CD4-positive, alpha-beta T cell treated with Interleukin-6 at 100 ng/mL for 8 hours (primary cell): ENCODE measurements at places on chromosomes 2 and 18.
A peak's percentile ranks its signal among the peaks of the same experiment; 100 is the strongest.

DNA sequence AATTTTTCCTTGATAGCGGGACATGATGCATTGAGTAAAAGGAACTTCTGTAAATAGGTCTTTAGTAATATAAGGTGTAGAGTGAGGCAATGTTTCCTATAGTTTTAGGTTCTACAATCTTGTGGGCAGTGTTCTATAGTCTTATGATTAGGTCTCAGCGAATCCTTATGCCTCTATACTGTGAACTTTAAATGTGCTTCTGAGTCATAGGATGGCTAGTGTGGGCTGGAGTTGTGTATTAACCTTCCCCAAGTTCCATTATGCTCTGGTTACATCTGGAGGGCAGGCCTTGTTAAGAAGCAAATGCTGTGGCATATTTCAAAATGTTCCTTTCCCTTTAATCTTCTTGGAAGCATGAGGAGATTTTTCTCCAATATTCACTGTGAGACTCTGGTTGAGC lies 73.5 kb downstream of the ROCK2 start:
- DNase-seq = no peak

DNA sequence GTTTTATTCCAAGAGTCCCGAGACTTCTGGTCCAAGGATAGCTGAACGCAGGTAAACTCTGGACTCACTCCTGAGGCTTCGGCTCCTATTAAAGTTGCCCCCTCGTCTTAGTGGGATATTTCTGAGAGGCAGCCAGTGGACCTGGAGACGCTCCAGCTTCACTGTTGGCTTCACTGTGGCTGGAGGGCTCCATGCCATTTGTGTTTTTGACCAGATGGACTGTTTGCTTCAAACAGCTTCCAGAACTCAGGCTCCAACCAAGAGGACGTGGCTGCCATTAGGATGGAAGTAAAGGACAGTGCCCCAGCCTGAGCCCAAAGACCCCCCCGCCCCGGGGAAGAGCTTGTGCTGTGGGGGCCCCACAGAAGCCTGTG lies 94.4 kb upstream of the LDAH start:
- DNase-seq = no peak

GRCh38 chr2:236702657-236703372 lies 133.2 kb downstream of the ACKR3 start:
- no peak for DNase-seq

DNA sequence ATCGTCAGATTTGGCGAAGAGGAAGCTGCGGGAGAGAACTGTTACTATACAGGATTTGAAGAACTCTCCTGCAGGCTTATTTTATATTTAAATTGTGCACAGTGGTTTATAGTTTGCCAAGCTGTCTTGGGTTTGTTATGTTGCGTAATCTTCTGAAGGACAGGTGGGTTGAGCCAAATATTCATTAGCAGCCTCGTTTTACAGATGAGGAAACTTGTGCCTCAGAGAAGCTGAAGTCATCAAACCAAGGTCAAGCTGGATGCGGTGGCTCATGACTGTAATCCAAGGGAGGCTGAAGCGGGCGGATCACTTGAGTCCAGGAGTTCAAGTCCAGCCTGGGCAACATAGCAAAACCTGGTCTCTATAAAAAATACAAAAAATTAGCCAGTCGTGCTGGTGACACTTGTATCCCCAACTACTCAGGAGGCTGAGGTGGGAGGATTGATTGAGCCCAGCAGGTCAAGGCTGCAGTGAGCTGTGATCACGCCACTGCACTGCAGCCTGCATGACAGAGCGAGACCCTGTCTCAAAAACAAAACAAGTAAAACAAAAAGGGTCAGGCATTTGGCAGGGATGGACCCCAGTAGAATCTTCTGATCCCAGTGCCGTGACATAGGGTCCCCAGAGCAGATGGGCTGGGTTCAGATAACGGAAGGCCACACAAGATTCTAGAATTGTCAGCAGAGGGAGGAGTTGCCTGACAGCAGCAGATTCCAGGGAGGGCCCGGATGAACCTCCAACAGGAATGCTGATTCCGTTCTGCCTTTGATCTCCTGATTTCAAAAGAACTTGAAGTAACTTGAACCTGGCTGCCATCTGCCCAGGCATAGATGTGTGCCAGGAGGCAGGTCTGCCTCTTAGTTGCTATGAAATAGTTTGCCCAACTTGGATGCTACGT lies 50.6 kb downstream of the SH3BP4 start:
- no peak for DNase-seq

DNA sequence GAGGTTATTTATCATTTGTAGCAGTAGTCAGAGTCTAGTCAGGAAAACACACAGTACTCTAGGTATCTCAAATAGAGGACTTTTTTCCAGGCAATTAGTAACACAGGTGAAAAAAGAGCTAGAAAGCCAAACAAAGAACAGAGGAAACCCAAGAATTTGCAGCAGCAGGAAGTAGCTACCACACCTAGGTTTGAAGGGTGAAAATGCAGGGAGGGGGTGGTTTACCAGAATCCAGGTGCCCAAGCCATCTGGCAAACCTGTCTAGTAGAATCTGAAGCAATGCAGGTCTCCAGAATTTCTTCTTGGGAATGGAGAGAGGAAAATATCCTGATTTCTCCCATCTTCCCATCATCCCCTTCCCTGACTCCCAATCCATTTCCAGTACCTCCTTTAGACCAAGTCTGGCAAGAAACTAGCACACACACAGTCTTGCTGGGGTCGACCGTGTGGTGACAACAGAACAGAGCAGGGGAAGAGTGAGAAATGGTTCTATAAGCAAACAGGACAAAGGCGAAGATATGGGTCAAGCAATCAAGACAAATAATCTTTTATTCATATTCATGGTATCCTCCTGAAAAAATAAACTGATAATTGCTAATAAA lies 231.9 kb upstream of the MMADHC start:
- no peak for DNase-seq

DNA sequence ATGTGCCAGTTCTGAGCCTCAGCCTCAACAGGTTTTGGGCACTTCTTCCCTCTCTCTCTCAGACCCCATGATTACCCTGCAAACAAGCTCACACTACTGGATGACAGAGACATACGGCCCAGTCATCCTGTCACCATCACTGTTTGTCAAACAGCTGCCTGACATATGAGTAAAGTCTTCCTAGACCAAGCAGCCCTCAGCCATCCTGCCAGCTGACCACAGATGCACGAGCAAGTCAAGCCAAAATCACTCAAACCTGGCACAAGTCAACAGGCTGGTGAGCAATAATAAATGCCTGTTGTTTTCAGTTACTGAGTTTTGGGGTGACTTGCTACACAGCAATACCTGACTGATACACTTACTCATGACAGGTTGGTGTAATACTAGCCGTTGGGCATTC lies 75.5 kb upstream of the KLF7 start:
- DNase-seq = no peak

DNA sequence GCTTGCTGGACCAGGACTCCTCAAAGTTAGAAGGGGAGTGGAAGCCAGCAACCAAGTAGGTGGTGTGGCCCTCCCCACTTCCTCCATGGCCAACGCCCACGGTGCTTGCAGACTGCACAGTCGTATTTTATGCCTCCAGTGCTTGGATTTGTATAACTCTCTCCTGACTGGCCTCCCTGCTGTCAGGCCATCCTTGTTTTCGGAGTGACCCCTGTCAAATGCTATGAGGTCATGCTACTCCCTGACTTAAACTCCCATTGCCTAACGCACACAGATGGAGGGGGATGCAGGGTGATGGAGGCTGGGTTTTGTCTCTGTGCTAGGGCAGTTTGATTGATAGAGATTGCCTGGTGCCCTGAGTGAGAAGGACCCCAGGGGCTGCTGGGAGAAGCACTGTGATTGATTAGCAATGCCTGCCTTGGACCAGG lies 36.1 kb downstream of the GLI2 start:
- DNase-seq = no peak

DNA sequence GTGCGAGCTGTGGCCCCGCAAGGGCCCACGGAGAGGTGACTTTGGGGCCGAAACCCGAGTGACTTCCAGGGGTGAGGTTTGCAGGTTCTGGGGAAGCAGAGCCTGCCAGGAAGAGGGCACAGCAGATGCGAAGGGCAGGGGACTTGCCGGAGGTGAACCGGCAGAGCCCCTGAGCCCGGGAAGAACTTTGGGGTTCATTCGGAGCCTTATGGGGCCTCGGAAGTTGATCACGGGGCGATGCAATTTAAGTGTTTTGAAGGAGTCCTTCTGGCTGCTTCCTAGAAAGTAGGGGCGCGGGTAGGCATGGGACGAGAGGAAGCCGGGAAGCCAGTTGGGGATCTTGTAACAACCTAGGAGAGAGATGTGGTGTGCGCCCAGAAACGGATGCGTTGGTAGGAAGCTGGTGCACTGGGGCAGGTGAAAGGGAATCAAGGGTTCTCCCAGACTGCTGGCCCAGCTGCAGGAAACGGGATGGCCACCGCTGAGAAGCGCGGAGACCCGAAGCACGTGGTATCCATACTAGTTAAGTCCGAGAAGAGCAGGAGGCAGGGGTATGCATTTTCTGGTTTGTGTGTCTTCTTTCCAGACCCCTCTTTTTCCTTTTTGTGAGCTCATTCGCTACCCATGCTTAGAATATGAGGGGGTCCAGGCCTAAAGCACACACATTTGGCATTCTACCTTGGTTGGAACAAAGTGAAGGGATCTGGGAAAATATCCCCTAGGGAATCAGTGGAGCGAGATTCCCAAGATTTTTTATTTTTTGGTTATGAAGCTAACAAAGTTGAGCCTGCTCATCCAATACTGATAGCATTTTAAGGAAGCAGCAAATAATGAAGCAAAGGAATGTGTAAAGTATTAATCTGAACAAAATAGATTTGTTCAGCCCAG lies 758 bp downstream of the SCLY start:
- peak; percentile 16 for DNase-seq

GRCh38 chr2:162369551-162369950 lies 25.6 kb downstream of the GCA start:
- no peak for DNase-seq

DNA sequence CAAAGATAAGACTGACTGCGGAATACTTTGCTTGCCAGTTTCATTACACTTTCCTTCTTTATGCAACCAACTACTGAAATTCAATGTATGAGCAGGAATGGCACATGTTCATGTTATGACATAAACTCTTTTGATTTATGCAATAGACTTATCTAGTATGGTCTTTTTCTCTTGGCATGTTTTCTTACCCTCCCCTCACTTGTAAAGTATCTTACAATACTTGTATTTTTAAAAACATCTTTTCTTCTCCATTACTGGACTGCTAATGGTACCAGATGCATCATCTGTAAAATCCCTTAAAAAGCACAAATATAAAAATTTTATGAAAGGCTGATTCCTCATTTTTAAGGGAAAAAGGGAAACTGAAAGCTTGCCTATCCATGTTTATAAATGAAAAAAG lies 373.8 kb downstream of the ZEB2 start:
- no peak for DNase-seq

- DNase-seq = no peak
Observed at GRCh38 chr2:59277671-59278070, 1036.5 kb upstream of the FANCL start.

GRCh38 chr2:151269798-151270568 lies 8.3 kb upstream of the RBM43 start:
- DNase-seq = no peak

DNA sequence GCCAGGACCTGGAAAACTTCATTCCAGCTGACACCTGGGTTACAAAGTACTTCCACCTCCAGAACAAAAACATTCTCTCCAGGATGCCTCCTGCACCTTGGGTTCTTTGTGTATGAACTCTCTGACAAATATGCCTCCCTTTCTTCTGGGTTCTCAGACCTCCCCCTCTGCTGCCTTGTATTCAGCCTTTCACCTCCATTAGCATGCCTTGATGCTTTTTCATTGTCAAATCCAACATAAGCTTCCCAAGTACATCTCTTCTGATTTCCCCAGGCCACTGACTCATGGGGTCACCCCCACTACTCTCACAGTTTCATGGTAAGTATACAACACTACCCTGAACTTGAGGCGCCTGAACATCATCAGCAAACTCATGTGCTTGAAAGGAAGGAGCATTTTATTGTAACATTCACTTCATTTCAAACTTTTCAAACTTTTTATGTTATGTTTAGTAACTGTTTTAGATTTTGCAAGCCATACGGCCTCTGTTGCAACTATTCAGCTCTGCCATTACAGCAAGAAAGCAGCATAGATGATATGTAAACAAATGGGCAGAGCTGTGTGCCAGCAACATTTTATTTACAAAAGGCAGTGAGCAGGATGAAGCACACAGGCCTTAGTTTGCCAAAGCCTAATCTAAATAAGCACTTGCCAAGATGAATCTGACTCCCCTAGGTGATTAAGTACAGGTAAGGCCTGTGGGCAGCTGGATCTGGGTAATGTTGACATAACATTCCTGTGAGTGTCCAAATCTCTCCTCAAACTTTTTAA lies 32.5 kb upstream of the MRPS9 start:
- no peak for DNase-seq

DNA sequence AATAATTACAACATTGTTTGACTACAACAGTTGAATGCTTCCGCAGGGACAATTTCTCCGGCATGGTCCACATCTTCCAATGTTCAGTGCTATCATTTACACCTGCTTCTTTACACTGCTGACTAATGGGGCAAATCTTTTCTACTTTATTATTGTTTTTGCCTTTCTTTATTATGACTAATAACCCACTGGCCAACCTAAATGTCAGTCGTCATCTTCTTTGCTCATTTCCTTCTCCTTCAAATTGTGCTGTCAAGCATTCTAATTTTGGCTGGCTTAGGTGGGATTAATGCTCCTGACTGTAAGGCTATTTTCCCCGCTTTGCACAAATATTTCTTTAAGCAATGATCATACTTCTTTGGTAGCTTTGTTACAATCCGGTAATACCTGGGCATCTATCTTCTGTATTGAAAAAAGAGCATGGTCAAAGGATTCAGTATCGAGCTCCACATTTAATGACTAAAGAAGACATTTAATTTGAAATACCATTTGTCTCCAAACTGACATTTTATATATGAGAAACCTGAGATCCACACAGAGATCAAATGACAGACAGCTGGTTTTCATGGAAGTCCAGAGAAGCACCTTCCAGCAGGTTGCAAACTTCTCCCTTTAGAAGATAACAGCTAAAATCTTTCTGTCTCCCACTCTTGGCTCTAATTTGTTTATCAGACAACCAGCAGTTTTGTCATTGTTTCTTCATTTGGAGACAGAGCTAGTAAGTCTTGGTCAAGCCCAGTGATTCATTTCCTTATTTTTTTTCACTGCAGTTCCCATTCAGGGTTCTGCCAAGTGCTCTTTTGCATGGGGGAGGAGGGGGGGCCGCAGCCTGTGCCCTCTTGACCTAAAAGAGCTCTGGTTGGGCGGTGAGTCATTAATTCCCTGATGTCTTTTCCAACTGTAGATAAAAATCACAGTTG lies 132.9 kb downstream of the SOCS6 start:
- no peak for DNase-seq

GRCh38 chr2:66714610-66715009 lies 279.7 kb downstream of the MEIS1 start:
- no peak for DNase-seq

- no peak for DNase-seq
Observed at GRCh38 chr2:48566592-48567310, 36.8 kb downstream of the STON1 start.
